ENCODE measurements at places on chromosomes 3 and 15. TPM values are rescaled to one million over a fixed set of nuclear protein-coding genes. Genes with fewer than 3 reads are reported as not detected.

Gene CTXN2
- not detected for total RNA-seq

Gene GABRR3
- not detected for total RNA-seq

Gene EPHA3
- total RNA-seq: 1.5 TPM

Gene ANKRD34C
- not detected for total RNA-seq

Gene GOLGA8G
- not detected for total RNA-seq

Gene SLC12A1
- not detected for total RNA-seq

Gene TOP2B
- total RNA-seq: 50.6 TPM
